Panc1 (cell line): ENCODE measurements at places on chromosomes 3 and 15. TPM values are rescaled to one million over a fixed set of nuclear protein-coding genes. Genes with fewer than 3 reads are reported as not detected.

DNA sequence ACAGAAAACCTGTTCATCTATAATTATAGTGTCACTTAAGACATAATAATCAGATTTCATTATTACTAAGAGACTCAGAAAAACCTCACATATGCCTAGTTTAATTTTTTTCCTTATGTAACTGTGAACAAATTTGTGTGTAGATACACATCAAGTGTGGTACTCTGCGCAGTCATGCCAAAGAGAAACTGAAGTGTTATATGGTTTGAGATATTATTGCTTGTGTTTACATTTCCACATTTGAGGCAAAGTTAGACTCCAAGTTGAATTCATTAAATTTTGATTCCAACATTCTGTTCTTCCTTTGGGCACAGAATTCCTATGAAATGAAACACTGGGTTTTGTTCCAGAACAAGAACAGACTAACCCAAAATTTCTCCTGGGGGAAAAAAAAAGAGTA lies 2.2 kb downstream of the MBNL1 start:
- no peak for DNase-seq

DNA sequence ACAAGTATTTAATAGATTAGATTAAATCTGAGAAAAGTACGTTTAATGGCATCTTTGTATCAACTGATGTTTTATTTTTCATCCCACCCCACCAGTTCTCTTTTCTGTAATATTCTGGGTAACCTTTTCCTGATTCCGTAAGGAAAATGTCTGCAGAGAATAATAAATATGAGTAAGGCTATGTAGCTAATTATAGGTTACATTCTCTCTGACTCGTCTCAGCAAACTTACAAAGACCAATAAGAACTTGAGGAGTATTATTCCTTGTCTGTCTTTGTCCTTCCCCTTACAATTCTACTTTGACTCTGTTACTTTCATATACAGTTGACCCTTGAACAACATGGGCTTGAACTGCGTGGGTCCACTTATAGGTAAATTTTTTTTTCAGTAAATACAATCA lies 12.1 kb downstream of the SNAP23 start:
- no peak for DNase-seq

CYP8B1 gene
- 0.08 TPM for total RNA-seq

DNA sequence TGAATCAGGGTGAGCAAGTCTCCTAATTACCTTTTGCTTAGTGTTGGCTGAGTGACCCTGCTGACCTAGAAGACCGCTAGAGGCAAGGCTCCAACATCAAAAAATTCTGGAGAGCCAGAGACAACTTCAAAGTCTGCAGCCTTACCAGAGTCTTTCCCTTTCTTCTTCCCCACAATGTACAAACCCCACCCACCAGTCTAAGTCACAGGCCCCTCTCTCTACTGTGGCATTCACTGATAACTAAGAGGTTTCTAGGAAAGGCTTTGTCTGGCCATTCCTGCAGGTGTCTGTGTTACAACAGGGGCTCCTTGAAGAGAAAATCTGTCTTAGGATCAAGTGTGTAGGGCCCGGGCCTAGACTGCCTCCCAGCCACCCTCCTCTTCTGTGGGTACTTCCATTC lies 525 bp downstream of the MYH15 start:
- DNase-seq = no peak

CFAP20DC gene
- 4.0 TPM for total RNA-seq

GRCh38 chr3:169237201-169237600 lies 426.3 kb downstream of the MECOM start:
- no peak for DNase-seq

GNB4 gene
- 26.7 TPM for total RNA-seq

GRCh38 chr3:111851511-111851954 lies 7.5 kb upstream of the PHLDB2 start:
- DNase-seq = no peak

- DNase-seq = no peak
Observed at GRCh38 chr3:34219556-34219955, 421.1 kb downstream of the PDCD6IP start.

- no peak for DNase-seq
Observed at GRCh38 chr15:34122771-34123183, 20.9 kb downstream of the PGBD4 start.

PP2D1 gene
- not detected for total RNA-seq

NAALADL2 gene
- 2.7 TPM for total RNA-seq

TYRO3 gene
- total RNA-seq = 41.7 TPM

DNA sequence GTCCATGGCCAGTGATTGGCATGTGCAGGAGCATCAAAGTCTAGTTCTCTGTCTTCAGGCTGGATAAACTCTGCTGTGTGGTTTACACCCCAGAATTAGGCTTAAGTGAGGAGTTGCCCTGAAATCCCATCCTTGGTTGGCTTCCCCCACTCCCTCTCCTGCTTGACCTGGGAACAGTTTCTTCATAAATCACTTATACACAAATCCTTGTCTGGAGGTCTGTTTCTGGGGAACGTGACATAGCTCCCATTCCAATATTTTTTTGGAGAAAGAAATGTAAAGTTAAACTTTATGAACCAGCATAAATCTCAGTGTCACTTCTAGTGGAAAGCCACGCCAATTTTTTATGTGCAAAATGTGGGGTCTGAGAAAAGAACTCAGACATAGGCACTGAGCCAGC lies 98.2 kb downstream of the DCLK3 start:
- no peak for DNase-seq

GRCh38 chr3:16305111-16305541 lies 40.1 kb downstream of the OXNAD1 start:
- DNase-seq = no peak

DNA sequence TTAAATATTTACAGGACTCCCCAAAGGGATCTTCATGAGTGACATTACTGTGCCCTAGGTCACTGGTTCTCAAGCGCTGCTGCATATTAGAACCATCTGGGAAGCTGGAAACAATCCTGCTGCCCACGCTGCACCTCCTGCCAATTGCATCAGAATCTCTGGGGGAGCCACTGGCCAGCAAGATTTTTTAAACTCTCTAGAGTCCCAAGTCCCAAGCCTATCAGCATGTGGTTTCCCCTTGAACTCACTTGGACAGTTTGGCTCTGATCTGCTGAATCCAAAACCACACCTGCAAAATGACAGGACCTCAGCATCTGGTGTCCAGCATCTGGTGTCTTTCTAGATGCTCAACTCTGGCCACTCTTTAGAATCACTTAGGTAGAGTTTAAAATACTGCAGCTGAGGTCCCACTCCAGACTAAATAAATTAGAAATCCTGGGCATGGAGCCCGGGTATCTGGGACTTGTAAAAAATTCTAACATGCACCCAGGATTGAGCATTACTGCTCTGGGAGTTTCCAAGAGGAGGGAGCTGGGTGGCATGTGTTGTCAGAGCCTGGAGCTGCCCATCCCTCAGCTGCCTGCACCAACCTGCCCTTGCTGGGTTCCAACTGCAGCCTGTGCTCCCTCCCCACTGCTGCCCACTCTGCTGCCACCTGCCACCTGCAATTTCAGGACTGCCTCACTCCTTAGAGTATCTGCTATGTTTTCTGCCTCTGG lies 311.3 kb downstream of the SLC9A9 start:
- DNase-seq = no peak

DNA sequence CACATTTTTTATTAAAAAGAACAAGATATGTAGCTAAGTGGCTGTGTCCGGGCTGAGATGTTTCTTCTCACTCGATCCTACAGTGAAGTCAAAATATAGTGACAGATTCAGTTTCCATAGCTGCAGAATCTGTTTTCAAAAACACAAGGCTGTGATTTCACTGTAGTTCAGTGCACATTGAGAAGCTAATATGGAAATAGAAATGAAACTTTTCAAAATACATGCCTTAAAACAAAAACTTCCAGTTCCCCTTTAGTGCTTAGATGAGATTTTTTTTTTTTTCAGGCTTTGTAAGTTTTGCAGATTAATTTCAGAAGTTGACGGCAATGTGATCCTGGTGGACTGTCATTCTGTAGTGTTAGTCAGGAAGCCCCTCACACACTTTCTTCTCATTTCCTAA lies 23.8 kb upstream of the TRAK1 start:
- DNase-seq = no peak

DNA sequence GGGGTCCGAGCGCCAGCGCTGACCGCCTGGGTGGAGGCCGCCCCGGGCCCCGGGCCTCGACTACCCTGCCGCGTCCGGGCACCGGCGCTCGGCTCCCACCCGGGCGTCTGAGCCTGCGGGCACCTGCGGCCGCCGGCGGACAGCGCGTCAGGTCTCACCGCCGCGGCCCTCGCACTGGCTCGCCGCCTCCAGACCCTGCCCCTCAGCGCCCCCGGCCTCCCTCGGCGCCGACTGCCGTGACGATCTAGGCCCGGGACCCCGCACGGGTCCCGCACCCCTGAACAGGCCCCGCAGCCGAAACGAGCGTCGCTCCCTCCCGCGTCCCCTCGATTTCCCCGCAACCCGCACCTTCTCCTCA lies 297 bp downstream of the PRC1 start:
- DNase-seq = no peak

CHRNA7 gene
- total RNA-seq = 3.3 TPM

CHAC1 gene
- 15.5 TPM for total RNA-seq

DNA sequence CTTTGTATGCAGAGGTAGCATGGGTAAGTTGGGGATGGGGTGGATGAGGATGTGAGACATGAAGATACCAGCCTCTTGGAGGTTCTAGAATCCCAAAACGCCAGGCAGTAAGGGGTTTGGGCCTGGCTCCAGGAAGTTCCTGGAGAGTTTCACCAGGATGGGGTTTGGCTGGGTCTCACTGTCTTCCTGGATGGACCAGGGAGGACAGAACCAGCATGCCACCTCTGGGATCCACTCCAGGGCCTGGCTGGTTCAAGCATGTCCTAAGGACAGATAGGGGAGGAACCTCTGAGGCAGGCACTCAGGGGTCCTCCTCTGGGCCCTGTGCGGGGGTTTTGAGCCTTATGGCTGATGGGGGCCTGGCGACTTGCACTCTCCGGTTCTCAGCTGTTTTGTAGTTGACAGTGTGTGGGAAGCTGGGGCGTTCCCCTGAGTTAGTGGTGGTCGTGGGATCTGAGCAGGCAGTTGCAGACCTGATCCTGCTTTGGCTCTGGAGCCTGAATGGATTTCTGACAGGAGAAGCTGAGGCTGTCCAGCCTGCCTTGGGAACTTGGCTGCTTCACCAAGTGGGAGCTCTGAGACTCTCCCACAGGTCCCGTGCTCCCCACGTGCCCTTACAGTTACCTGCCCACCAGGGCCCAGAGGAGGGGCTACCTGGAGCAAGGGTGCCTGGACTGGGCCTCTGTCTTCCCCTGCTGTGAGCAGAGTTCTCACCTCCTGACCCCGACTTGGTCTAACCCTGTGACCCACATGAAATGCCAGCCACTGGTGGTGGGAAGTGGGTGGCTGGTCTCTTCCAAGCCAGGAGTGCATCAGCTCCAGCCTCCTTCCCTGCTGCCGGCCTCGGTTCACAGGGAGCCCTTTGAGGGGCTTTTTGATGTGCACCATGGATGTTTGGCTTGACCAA lies 128.4 kb downstream of the EEFSEC start:
- DNase-seq = no peak

GOLGA8G gene
- total RNA-seq = not detected

DNA sequence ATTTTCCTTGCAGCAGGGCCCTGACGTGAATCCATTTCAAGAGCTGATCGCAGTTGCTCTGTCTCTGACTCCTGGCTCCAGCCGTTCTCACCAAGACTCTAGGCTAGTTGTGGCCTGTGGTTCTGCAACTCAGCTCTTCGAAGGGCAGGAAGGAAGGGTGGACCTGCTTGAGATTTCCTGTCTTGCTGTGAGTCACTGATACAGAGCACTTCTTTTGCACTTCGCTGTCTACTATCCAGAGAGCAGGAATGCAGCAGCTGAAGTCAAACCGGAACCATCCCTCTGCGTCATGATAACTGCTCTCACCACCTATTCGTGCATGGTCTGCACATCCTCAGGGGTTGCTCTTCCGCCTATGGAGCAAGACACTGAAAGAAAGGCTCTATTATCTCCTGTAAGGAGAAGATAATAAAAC lies 59.7 kb downstream of the RAP2B start:
- DNase-seq = peak; percentile 43

DNA sequence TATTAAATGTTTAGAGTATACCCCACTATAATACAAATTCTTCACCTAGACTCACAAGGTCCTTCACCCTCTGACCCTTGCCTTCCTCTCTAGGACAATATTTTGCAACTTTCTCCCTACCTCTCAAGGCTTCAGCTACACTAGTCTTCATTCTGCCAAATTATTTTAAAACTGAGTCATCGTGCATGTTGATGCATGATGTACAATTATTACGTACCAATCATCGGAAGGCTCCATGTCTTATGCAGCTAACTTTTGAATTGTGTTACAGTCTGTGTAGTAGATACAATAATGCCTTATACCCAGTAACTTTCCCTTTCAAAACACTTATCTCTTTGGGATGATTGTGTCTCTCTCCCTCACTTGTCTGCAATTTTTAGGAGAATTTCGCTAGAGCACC lies 98.5 kb upstream of the ROBO2 start:
- no peak for DNase-seq

A4GNT gene
- not detected for total RNA-seq

GRCh38 chr15:93862791-93863190 lies 368.6 kb upstream of the MCTP2 start:
- DNase-seq = no peak

- DNase-seq = no peak
Observed at GRCh38 chr3:104397713-104398112, 969.0 kb upstream of the ALCAM start.

DNA sequence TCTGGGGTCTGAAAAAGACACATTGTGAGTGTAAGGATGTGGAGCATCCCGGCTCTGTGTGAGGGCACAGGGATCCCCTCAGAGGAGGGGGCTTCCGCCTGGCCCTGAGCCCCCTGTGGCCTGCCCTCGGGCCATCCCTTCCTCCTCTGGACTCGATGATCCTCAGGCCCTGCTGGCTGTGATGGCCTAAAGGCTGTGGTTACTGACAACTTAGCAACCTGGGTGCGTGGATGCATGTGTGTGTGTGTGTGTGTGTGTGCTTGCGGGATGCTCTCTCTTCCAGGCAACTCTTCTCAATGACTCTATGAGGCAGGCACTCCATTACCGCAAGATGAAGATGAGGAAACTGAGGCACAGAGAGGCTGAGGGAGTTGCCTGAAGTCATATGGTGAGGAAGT lies 66.0 kb downstream of the ASB7 start:
- DNase-seq = no peak

DNA sequence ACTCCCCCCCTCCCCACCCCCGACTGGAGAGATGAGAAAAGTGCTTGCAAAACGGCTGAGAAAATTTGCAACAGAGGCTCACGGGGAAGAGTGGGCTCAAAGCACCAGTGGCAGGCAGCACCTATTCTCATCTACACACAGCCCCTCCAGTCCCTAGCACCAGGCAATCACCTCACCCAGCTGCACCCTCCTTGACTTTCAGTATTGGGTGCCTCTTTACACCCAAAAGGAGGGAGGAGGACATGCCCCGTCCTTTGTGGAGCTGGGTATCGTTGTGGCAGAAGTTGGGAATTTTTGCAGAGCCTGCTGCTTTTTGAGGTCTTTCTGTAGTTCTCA lies 182.8 kb upstream of the TOPAZ1 start:
- no peak for DNase-seq

DNASE1L3 gene
- not detected for total RNA-seq
